Smooth muscle cell of the umbilical artery (primary cell): ENCODE measurements at places on chromosomes 6 and 20. TPM values are rescaled to one million over a fixed set of nuclear protein-coding genes. Genes with fewer than 3 reads are reported as not detected.

Gene PTGIS
- total RNA-seq, result 5.6 and 28.5 TPM in 2 replicates

Gene ZBTB46
- total RNA-seq, result 0.42 and 0.59 TPM in 2 replicates

Gene LPIN3
- 5.9 and 7.0 TPM in 2 replicates for total RNA-seq

Gene RGS17
- total RNA-seq, result 9.5 and 11.3 TPM in 2 replicates

Gene IPCEF1
- total RNA-seq, result not detected in 2 replicates

Gene TRERF1
- 1.8 and 4.2 TPM in 2 replicates for total RNA-seq

Gene DCDC2
- not detected in 2 replicates for total RNA-seq

Gene LY6G6C
- total RNA-seq, result not detected in 2 replicates

Gene FRK
- total RNA-seq, result 0.09 and 0.30 TPM in 2 replicates

Gene SLC17A2
- total RNA-seq, result not detected in 2 replicates

Gene AURKA
- 4.8 and 29.4 TPM in 2 replicates for total RNA-seq
